Spleen (tissue), 13 donors: ENCODE measurements at places on chromosomes 12 and 14. TPM values are rescaled to one million over a fixed set of nuclear protein-coding genes. Genes with fewer than 3 reads are reported as not detected.
A peak's percentile ranks its signal among the peaks of the same experiment; 100 is the strongest.

DNA sequence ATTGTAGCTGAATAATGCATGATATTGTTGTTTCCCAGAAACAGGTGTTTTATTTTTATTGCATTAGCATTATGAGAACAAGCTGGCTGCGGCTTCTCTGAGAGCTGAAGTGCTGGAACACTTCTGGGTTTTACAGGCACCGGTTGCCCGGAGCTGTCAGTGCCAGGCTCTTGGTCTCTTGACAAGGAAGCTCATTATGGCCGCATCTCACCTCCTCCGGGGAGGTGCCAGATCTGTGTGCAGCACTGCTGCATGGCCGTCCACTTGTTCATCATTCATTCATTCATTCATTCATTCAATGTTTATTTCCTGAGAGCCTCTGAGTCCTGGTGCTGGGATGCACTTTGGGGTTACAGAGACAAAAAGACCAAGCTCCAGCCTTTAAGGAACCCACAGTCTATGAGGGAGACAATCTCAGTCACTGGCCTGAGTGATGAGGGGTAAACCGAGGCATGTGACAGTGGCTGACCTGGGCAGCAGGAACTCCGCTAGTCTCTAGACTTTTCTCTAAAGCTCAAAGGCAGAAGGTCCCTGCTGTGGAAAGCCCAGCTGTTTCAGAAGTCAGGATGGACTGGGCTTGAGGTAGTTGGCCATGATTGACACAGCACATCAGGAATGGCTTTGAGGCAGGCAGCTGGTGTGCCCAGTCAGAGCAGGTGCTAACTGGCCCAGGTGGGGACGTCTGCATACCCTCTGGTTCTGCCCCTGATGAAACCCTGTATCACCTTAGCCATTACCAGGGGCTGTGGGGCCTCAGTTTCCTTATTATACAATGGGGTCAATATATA lies 181.0 kb downstream of the ADGRD1 start:
- H3K4me1 ChIP-seq = peaks cover 8% of the 10 kb centered on the region
- no peaks in the 10 kb centered on the region for H3K27me3 ChIP-seq
- no peak overlapping the region for H3K27ac ChIP-seq
- H3K36me3 ChIP-seq = no peaks in the 10 kb centered on the region
- peak; percentile 46 for DNase-seq

- peaks cover 10% of the 10 kb centered on the region for H3K36me3 ChIP-seq
- no peak overlapping the region for H3K27ac ChIP-seq
- H3K27me3 ChIP-seq = no peaks in the 10 kb centered on the region
- H3K4me3 ChIP-seq = no peak overlapping the region
- DNase-seq = peak; percentile 93
- peaks cover 8% of the 10 kb centered on the region for H3K4me1 ChIP-seq
Observed at GRCh38 chr14:105351920-105352851, 37.6 kb downstream of the PACS2 start.

DNA sequence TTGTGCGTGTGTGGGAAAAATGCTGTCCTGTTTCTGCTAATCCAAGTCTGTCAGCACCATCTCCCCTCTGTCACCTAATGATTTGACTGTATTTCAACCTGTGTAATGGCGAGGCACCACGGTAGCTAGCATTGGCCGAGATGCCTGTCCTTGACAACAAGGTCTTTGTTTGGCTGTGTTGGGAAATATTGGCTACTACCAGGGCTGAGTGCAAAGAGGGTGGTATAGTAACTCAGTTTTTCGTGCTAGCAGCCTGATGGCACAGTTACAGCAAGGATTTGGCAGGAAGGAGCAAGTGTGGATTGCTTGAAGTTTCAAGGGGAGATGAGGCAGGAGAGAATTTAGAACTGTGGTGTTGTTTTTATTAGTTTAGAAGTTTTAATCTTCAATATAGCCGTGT lies 440.3 kb upstream of the RGS6 start:
- no peak overlapping the region for H3K4me3 ChIP-seq
- no peaks in the 10 kb centered on the region for H3K36me3 ChIP-seq
- no peaks in the 10 kb centered on the region for H3K4me1 ChIP-seq
- H3K27ac ChIP-seq = peak overlapping the region; percentile 3
- no peak for DNase-seq

DNA sequence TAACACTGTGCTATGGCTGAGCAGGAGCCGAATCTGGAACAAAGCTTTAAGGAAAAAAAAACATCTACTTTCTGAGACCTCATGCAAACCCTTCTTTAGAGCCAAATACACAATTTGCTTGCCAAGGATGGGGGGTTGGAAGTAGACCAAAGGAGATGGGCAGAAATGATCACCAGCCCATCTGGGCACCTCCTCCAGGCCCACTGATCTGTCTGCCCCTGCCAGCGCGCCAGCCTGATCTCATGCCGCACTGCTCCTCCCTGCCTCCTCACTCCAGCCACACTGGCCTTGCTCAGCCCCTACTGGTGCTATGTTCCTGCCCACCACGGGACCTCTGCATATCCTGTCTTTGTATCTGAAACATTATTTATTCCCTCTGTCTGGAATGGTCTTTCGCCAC lies 24.8 kb upstream of the RAB35 start:
- H3K27ac ChIP-seq = no peak overlapping the region
- no peak overlapping the region for H3K4me3 ChIP-seq
- DNase-seq = no peak
- H3K4me1 ChIP-seq = no peaks in the 10 kb centered on the region

GRCh38 chr12:113240395-113240794 lies 19.1 kb downstream of the TPCN1 start:
- H3K4me3 ChIP-seq = no peak overlapping the region
- no peak for DNase-seq
- peaks cover 98% of the 10 kb centered on the region for H3K4me1 ChIP-seq
- H3K36me3 ChIP-seq = no peaks in the 10 kb centered on the region

DNA sequence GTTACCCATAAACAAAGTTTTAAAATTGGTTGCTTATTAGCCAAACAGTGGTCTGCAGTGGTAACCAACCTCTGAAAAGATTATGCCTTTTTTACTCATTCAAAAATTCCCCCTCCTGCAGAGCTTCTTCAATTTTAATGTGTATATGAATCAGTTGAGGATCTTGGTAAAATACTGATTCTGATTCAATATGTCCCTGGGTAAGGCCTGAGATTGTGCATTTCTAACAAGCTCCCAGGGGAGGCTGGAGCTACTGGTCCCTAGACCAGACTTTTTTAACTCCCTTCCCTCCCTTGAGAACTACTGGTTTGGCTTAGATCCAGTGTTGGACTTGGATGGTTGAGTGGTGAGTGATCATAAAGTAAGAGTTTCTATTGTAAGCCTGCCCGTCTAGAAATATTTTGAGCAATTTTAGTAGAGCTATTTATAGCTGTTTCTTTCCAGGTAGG lies 90.2 kb downstream of the FUT8 start:
- peaks cover 15% of the 10 kb centered on the region for H3K4me1 ChIP-seq
- H3K4me3 ChIP-seq = no peak overlapping the region
- DNase-seq = no peak
- H3K27ac ChIP-seq = no peak overlapping the region
- H3K27me3 ChIP-seq = no peaks in the 10 kb centered on the region
- H3K36me3 ChIP-seq = no peaks in the 10 kb centered on the region

- no peaks in the 10 kb centered on the region for H3K27me3 ChIP-seq
- peaks cover 68% of the 10 kb centered on the region for H3K4me1 ChIP-seq
- H3K4me3 ChIP-seq = no peak overlapping the region
- DNase-seq = no peak
Observed at GRCh38 chr14:102606296-102606695, 13.8 kb downstream of the RCOR1 start.

DNA sequence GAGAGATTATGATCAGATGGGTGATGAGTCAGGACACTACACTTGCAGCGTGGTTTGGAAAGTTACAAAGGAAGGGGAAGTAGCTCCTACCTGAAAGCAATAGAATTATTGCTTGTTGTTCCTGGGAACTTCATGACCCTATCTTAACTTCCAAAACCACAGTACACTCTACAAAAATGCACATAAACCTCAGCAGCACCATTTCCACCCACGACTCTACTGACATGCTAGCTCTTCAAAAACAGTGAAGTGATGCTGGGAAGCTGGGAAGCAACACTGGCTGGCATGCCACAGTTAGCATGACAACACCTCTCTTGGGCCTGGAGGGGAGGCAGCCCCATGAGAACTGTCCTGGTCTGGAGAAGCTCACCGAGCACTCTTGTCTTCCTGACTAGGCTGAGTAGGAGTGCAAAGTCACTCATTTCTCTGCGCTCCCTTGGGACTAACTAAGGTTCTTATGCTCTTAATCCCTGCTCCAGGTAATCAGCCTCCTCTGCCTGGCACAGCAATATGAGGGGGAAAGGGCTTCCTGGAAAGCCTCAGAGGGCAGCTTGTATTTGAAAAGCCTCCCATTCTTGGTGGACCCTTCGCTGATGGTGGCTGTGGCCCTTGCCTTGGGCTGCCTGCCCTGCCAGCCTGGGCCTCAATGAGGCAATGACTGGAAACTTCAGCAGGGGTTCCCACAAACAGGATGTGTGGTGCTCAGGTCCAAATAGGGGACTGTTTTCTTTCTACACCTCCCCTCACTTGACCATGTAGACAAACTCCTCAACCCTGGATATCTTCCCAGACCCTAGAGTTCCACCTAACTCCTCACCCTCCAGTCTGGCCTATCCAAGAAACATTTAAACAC lies 1.2 kb downstream of the KRT3 start:
- no peak overlapping the region for H3K4me3 ChIP-seq
- H3K4me1 ChIP-seq = peaks cover 7% of the 10 kb centered on the region
- no peak overlapping the region for H3K27ac ChIP-seq
- H3K36me3 ChIP-seq = no peaks in the 10 kb centered on the region
- H3K27me3 ChIP-seq = peaks cover 5% of the 10 kb centered on the region

DNA sequence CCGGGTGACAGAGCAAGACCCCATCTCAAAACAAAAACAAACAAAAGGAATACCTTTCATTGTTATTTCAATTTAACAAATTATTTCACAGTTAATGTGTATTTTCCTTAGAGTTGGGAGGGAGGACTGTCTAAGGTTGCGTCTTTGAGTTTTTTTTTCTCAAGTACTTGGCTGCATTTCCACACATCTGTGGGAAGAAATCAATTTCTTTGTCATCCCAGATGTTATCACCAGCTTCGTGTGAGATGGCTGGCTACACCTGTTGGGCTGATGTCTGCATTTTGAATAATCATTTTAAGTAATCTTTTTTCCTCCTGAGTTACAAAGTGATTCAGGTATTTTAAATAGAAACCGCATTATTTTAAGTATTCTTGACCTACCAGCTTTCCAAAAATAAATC lies 59.4 kb downstream of the EML1 start:
- DNase-seq = no peak
- no peak overlapping the region for H3K4me3 ChIP-seq
- no peaks in the 10 kb centered on the region for H3K4me1 ChIP-seq
- no peaks in the 10 kb centered on the region for H3K27me3 ChIP-seq

GRCh38 chr12:66398931-66399910 lies 96.9 kb downstream of the HELB start:
- H3K4me1 ChIP-seq = no peaks in the 10 kb centered on the region
- no peak overlapping the region for H3K27ac ChIP-seq
- no peaks in the 10 kb centered on the region for H3K27me3 ChIP-seq

DNA sequence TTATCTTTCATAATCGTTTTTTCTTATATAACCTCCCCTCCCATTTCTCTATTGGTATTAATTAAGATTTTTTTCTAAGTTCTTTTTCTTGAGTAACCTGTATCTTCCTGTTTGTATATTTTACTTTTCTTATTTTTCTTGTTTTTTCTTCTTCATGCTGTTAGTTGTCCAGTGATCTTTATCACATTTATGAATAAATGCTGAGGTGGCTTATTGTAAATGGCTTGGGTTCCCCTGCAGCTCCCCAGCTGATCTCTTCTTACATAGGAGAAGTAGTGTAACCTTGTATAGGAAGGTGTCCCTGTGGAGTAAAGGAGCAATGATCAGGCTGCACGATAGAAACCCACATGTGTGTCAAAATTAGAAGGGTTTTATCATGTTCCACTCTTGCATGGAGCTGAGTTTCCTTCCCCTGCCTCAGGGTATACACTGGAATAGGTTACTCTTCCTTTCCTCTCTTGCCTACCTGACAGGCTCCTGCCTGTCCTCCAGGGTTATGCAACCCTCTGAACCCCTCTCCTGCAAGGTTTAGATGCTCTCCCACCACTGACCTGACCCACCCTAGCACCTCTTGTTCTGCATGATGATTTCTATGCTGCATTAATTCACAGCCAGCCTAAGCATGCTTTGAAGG lies 334.8 kb upstream of the RGS6 start:
- DNase-seq = no peak
- peaks cover 14% of the 10 kb centered on the region for H3K36me3 ChIP-seq
- no peak overlapping the region for H3K4me3 ChIP-seq
- H3K27me3 ChIP-seq = no peaks in the 10 kb centered on the region
- H3K4me1 ChIP-seq = peaks cover 39% of the 10 kb centered on the region

DNA sequence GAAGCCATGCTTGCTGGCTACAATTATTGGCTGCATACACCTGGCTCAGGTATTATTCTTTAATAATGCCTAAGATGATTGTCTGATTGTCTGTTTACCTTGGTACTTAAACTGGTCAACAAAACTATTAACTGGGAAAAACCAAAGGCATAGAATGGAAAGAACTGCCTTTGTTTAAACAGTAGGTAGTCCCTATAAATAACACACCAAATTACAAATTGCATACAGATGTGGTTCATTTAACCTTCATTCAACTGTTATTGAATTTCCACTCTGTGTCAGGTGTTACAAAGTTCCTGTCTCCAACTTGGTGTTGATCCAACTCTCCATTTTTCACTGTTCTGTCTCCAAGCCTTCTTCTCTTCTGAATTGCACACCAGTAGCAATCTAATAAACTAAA lies 79.8 kb upstream of the FSCB start:
- DNase-seq = no peak
- no peaks in the 10 kb centered on the region for H3K4me1 ChIP-seq
- no peaks in the 10 kb centered on the region for H3K36me3 ChIP-seq
- H3K4me3 ChIP-seq = no peak overlapping the region
- no peak overlapping the region for H3K27ac ChIP-seq
- no peaks in the 10 kb centered on the region for H3K27me3 ChIP-seq

DNA sequence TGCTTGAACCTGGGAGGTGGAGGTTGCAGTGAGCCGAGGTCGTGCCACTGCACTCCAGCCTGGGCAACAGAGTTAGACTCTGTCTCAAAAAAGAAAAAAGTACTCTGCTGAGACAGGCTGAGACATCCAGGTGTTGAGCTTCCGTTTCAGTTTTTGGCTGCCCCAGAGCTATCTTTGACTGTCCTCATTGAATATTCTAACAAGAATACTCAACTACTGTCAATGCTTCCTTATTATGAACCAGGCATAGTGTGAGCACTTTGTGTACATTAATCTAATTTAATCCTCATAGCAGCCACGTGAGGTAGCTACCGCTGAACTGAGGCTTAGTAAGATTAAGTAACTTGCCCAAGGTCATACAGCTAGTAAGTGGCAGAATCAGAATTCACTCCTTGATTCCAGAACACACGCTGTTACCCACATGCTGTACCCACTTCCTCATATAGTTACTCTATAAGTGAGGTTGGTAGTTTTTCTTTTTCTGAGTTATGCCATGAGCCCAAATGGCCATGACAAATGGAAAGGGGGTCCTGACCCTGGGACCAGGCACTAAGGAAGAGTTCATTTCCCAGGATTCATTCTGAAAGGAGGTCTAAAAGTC lies 11.3 kb downstream of the ALDH1L2 start:
- DNase-seq = no peak
- H3K4me1 ChIP-seq = no peaks in the 10 kb centered on the region
- H3K27ac ChIP-seq = no peak overlapping the region
- H3K4me3 ChIP-seq = no peak overlapping the region
- H3K27me3 ChIP-seq = no peaks in the 10 kb centered on the region

GPR132 gene
- 21.2 TPM for total RNA-seq

IQSEC3 gene
- 0.37 TPM for total RNA-seq

PLXNC1 gene
- 82.8 TPM for total RNA-seq

RIPK3 gene
- 33.2 TPM for total RNA-seq
